ENCODE measurements at places on chromosomes 1 and 21. TPM values are rescaled to one million over a fixed set of nuclear protein-coding genes. Genes with fewer than 3 reads are reported as not detected.

DNA sequence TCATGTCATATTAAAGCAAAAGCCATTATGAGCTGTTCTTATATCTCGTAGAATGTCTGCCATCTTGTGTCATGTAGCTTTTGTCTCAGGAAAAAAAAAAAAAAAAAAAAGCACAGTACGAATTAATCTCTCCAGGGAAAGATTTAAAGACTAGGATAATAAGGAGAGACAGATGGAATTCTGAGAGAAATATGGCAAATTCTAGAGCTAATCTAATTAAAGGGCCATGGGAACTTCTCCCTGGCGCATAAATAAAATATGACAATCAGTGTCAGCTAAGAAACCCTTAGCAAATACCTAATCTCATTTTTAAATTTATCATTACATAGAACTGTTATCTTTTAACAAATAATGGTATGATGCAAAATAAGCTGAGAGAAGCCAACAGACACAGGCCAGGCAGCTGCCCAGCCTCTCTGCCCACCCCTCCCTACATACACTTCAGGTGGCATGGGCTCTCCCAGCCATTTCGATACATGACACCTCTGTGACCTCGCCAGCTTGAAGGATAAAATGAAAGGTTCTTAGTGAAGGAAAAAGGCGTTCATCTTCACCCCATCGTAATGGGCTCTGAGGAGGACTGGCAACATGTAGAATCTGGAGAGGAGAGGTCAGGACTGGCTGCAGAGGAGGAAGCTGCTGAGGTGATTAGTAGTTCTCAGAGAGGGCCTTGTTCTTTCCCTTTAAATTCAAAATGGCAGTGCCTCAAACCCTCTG lies 39.8 kb downstream of the DISC1 start:
- H3K27ac ChIP-seq = no peak overlapping the region
- H3K27me3 ChIP-seq = no peaks in the 10 kb centered on the region
- H3K4me3 ChIP-seq = no peak overlapping the region
- no peaks in the 10 kb centered on the region for H3K36me3 ChIP-seq

DNA sequence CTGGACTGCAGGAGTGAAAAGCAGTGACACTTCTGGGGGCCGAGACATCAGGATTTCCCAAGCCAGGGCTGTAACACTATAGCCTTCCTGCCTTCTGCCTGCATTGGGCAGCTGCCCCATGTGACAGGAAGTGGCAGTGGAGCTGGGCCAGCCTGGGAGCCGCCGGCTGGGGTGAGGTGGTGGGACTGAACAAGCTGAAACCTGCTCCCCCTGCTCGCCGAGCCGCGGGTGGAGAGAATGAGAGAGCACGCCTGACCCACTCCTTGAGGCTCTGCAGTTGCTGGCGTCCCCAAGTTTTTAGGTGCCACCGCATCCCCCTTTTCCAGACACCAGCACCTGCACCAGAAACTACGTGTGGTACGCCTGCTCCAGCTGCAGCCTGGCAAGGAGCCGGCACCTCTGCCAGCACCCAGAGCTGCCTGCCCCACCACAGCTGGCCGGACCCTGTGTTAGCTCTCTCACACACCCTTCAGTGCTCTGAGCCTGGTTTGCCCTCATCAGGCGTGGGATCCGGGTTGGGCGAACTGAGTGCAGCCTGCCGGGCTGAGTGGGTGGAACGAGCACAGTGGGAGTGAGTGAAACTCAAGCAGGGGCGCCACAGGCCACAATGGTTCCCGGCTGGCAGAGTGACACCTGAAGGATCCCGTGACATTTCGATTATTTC lies 119.4 kb downstream of the AKT3 start:
- no peak overlapping the region for H3K4me3 ChIP-seq
- no peaks in the 10 kb centered on the region for H3K4me1 ChIP-seq
- no peaks in the 10 kb centered on the region for H3K36me3 ChIP-seq
- DNase-seq = no peak
- no peaks in the 10 kb centered on the region for H3K27me3 ChIP-seq

- no peak overlapping the region for H3K27ac ChIP-seq
- no peaks in the 10 kb centered on the region for H3K27me3 ChIP-seq
- no peaks in the 10 kb centered on the region for H3K36me3 ChIP-seq
- no peak overlapping the region for H3K4me3 ChIP-seq
These were observed 24.1 kb downstream of the IFFO2 start for GRCh38 chr1:18932387-18932786.

DNA sequence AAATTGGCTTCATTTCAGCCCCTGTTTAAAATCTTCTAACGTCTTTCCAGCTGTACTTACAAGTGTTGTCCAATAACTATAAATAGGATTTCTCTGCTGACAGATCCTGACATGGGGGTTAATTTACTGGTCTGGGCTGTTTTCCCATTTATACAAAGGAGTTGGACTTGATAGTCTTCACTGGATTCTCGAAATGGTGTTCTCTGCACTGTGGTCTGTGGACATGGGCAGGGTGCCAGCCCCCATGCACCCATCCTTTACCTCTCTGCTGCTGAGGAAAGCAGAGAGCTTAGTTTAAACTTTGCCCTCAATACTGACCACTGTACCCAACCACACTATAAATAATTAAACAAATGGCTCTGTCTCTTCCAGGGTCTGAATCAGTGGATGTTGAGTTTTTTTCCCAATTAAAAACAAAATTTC lies 5.2 kb downstream of the DIO1 start:
- no peaks in the 10 kb centered on the region for H3K36me3 ChIP-seq
- peaks cover 6% of the 10 kb centered on the region for H3K4me1 ChIP-seq
- peak overlapping the region; percentile 22 for H3K27ac ChIP-seq
- no peaks in the 10 kb centered on the region for H3K27me3 ChIP-seq
- H3K4me3 ChIP-seq = no peak overlapping the region

DNA sequence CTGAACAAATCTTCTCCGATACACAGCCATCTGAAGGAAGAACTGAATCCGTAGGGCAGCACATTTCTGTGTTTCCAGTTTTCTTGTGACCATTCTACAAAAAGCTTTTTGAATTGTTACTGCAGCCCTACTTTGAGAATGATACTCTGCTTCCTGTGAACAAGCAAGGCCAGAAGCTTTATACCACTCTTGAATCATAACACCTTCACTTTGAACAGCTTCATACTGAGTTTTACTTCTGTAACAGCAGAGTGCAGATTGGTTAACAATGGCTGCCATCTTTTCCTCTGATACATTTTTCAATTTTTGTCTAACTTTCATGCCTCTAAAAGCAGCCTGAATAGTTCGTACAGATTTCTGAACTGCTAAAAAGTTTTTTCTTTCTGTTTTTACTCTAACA lies 33.6 kb upstream of the F13B start:
- no peaks in the 10 kb centered on the region for H3K4me1 ChIP-seq
- no peaks in the 10 kb centered on the region for H3K36me3 ChIP-seq
- no peak for DNase-seq
- no peak overlapping the region for H3K27ac ChIP-seq
- H3K4me3 ChIP-seq = no peak overlapping the region

DNA sequence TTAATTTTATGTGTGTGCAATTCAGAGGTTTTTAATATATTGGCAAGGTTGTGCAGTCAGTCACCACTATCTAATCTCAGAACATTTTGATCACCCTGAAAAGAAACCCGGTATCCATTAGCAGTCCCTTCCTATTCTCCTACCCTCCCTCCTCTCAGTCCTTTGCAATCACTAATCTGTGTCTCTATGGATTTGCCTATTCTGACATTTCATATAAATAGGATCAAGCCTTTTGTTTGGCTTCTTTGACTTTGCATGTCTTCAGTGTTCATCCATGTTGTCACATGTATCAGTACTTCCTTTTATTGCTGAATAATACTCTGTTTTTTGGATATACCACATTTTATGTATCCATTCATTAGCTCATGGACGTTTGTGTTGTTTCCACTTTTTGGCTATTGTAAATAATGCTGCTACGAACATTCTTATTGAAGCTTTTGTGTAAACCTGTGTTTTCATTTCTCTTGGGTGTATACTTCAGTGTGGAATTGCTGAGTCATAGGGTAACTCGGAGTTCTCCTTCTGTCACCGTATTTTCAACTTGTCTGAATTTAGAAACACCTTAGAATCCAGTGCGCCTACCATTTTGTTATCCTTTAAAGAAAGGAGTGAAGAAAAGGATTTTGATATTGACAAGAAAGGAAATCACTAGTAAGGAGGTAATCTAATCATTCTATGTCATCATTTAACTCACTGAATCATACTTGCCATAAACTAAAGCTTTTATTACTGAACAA lies 3.4 kb downstream of the CEP85 start:
- no peak overlapping the region for H3K4me3 ChIP-seq
- no peak overlapping the region for H3K27ac ChIP-seq
- H3K27me3 ChIP-seq = no peaks in the 10 kb centered on the region

- H3K36me3 ChIP-seq = no peaks in the 10 kb centered on the region
- no peak overlapping the region for H3K4me3 ChIP-seq
- DNase-seq = no peak
These were observed 33.6 kb downstream of the CD58 start for GRCh38 chr1:116537040-116537831.

GRCh38 chr1:170284016-170284415 lies 138.3 kb downstream of the NTMT2 start:
- H3K4me3 ChIP-seq = no peak overlapping the region
- H3K27ac ChIP-seq = no peak overlapping the region
- DNase-seq = no peak
- no peaks in the 10 kb centered on the region for H3K27me3 ChIP-seq
- H3K4me1 ChIP-seq = no peaks in the 10 kb centered on the region

- DNase-seq = no peak
- H3K4me1 ChIP-seq = no peaks in the 10 kb centered on the region
- H3K27me3 ChIP-seq = no peaks in the 10 kb centered on the region
- no peaks in the 10 kb centered on the region for H3K36me3 ChIP-seq
These were observed 1150.5 kb upstream of the TMPRSS15 start for GRCh38 chr21:19553919-19554615.

- H3K4me3 ChIP-seq = no peak overlapping the region
- H3K4me1 ChIP-seq = no peaks in the 10 kb centered on the region
- H3K27me3 ChIP-seq = no peaks in the 10 kb centered on the region
- no peaks in the 10 kb centered on the region for H3K36me3 ChIP-seq
These were observed 33.7 kb downstream of the FBXO42 start for GRCh38 chr1:16318555-16318954.

The TFAP2E gene
- 1.1 TPM for total RNA-seq

The FCGR3A gene
- 3.2 TPM for total RNA-seq

The TRIM46 gene
- 0.19 TPM for total RNA-seq
